ENCODE measurements at places on chromosomes 13 and 19.

DNA sequence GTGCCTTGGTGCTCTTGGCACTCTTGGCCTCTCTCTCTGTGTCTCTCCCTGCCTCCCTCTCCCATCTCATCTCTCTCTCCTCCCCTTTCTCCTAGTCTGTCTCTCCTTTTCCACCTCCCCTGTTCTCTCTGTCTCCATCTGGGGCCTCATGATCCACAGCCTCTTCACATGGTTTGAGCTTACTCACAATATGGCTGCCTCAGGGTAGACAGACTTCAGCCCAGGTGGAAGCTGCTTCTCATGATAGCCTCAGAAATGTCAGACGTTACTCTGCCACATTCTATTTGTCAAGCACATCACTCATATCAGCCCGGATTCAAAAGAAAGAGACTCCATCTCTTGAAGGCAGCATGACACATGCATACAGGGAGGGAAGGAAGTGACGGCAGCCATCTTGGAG lies 18.4 kb upstream of the S1PR4 start:
- DNase-seq: no peak

GRCh38 chr13:113915012-113915763 lies 51.3 kb upstream of the GAS6 start:
- DNase-seq: no peak

GRCh38 chr19:53333066-53333462 lies 485 bp upstream of the ZNF845 start:
- DNase-seq: no peak

DNA sequence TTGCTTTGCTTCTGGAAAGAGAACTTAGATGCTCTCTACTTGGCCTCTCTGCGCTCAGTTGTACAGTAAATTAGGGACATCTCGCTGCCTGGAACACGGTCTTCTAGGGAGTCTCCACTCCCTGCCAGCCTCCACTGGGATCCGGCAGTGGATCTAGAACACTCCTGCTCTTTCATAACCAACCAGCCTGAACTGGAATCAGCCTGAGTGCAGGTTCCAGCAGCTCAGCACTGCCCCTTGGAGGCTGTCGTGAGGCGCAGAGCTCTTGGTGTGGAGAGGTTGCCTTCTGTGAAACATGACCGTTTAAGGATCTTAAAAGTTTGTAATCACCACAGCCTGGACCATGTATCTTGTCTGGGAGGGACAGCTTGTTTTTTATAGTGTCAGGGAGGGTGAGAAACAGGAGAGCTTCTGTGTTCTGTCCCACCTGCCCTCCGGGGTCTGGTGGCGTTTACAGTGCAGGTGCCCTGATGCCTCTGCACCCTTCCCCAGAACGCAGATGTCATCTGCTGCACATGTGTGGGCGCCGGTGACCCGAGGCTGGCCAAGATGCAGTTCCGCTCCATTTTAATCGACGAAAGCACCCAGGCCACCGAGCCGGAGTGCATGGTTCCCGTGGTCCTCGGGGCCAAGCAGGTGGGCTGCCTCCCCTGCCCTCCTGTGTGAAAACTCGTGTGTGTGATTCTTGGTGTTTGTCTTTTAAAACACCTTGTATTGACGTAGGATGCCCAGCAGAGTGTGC lies 24.8 kb downstream of the UPF1 start:
- no peak for DNase-seq

- no peak for DNase-seq
Measured at GRCh38 chr19:18603958-18604819, 2.4 kb downstream of the CRLF1 start.

- DNase-seq: no peak
Measured at GRCh38 chr19:30314805-30315155, 57.4 kb upstream of the ZNF536 start.

- DNase-seq: no peak
Measured at GRCh38 chr13:48579165-48579918, 46.5 kb upstream of the RCBTB2 start.

- DNase-seq: no peak
Measured at GRCh38 chr13:79501538-79502232, 20.7 kb downstream of the NDFIP2 start.

DNA sequence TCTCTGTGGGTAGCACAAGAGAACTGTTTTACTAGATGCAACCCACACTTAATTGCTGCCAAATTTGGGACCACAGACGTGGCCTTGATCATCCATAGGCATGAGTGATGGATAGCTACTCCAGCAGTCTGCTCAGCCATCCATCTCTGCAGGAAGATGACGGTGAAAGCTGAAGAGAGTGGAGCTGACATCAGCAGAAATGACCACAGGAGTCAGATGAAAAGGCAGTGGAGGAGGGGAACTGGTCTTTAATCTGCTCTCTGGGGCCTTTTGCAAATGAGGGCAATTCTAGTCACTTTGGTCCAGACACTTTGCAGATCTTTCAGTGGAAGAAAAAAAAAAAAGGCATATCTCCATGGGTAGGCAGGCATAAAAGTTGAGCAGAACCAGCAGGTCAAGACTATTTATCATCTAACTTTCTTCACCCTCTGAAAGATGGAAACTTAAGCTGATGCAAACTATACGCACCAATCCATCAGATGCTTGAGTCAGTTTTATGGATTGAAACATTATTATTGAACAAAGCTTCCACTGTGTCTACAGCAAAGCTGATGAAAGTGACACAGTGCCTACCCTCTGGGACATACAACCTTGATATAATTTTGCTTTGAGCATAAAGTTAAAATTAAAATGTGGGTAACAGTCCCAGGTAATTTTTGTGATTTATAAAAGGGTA lies 281.6 kb upstream of the OBI1 start:
- DNase-seq: no peak

GRCh38 chr13:103605546-103606326 lies 539.5 kb upstream of the SLC10A2 start:
- no peak for DNase-seq

DNA sequence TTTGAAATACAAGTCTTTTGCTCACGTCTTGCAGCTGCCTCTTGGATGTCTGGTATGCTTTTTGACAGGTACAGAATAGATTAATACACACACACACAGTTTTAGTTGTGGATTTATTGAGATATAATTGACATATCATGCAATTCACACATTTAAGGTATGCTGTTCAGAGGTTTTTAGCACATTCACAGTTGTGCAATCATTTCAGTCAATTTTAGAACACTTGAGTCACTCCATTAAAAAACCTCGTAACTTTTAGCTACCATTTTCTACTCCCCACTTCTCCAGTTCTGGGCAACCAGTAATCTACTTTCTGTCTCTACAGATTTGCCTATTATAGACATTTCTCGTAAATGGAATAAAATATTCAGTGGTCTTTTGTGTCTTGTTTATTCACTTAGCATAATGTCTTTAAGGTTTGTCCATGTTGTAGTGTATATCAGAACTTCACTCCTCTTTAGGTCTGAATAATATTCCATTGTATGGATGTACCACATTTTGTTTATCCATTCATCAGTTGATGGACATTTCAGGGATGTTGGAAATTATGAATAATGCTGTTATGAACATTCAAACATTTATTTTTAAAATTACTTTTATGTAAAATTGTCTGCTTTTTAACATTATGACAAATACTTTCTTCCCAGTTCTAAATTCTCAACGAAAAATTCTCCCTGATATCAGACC lies 2.5 kb upstream of the ZMYM2 start:
- DNase-seq: no peak

GRCh38 chr13:53060840-53061490 lies 32.4 kb downstream of the OLFM4 start:
- DNase-seq: no peak

GRCh38 chr19:30653646-30654386 lies 281.6 kb downstream of the ZNF536 start:
- DNase-seq: no peak

DNA sequence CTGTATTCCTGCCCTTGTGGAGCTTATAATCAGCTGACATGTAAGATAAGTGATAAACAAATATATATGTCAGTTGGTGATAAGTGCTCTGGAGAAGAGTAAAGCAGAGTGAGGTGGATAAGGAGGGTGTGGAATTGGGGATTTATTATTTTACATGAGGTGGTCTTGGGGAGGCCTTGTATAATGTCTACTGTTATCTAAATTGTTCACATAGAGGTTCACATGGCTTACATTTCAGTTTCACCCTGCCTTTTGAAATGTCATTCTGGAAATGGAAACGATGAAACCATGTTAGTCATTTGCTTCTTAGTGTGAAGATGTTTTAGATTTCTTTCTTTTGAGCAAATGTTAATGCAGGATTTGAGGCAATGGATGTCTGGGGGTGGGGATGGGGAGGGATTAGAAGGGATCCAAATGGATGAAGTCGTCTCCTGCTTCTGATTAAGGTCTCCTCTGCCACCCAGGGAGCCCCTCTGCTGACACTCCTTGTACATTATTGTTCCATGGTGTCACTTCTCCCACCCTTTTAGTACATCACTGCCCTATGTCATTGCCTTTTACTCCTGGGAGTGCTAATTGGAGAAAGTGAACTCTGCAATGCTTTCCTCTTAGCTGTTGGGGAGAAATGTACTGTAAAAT lies 14.0 kb downstream of the B3GLCT start:
- no peak for DNase-seq

- DNase-seq: peak; percentile 14
Measured at GRCh38 chr19:47765523-47766358, 12.8 kb upstream of the SELENOW start.

DNA sequence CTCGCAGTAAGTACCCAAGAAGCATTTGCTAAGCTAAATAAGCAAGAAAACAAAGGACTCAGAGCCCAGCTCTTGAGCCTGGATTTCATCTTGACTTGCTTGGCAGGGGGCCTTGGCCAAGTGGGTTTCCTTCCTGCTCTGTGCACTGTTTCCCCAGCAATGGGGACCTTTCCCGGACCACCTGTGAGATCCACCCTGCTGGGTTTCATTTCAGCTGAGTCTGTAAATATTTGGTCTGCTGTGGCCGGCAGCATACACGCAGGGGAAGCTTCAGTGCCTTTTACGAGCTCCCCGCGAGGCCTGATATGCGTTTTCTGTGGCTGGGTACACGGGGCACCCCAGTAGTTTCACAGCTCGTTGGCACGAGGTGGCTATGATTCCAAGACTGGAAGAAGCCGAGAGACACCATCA lies 12.4 kb upstream of the TINCR start:
- DNase-seq: peak; percentile 35

- DNase-seq: no peak
Measured at GRCh38 chr13:24271231-24271600, 38.2 kb upstream of the C1QTNF9 start.

- no peak for DNase-seq
Measured at GRCh38 chr13:30943881-30944280, 11.4 kb downstream of the TEX26 start.

- no peak for DNase-seq
Measured at GRCh38 chr19:58252102-58252685, 23.5 kb downstream of the ZNF544 start.

DNA sequence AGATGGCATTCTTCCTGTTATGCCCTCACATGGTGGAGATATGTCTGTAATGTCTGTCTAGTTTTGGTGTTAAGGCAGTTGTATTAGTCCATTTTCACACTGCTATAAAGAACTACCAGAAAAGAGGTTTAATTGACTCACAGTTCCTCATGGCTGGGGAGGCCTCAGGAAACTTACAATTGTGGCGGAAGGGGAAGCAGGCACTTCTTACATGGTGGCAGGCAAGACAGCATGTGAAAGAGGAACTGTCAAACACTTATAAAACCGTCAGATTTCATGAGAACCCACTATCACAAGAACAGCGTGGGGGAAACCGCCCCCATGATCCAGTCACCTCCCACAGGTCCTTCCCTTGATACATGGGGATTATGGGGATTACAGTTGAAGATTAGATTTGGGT lies 3.2 kb downstream of the ZNF441 start:
- no peak for DNase-seq

DNA sequence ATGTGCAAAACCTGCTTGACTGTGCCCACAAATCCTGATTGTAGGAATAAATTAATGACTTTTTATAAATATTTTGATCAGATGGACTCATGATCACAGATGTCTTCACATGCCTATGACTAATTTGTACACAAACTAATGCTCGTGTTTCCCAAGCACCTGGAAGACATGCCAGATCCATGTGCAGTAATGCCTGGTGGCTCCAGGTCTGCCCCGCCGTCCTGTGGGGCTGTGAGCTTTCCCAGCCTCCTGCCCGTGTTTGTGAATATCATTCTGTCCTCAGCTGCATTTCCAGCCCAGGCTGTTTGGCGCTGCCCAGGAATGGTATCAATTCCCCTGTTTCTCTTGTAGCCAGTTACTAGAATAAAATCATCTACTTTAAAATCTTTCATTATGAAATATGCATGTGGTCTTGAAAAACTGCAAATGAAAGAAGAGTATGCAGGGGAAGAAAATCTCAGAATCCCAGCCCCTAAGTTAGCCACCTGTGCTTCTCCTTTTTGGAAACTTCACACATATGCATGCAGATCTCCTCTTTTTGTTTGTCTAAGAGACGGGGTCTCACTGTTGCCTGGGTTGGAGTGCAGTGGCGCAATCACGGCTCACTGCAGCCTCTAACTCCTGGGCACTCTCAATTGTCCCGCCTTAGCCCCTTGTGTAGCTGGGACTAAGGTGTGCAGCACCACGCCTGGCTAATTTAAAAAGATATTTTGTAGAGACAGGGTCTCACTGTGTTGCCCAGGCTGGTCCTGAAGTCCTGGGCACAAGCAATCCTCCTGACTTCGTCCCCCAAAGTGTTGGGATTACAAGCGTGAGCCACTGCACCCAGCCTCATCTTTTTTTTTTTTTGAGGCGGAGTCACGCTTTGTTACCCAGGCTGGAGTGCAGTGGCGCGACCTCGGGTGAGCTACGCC lies 6.2 kb downstream of the RPL28 start:
- no peak for DNase-seq

GRCh38 chr13:98768522-98768921 lies 16.1 kb upstream of the SLC15A1 start:
- DNase-seq: no peak

- DNase-seq: no peak
Measured at GRCh38 chr13:47206111-47206510, 309.3 kb upstream of the HTR2A start.

- no peak for DNase-seq
Measured at GRCh38 chr19:11073568-11073967, 15.7 kb upstream of the LDLR start.

GRCh38 chr19:4108767-4109625 lies 14.9 kb downstream of the MAP2K2 start:
- no peak for DNase-seq

DNA sequence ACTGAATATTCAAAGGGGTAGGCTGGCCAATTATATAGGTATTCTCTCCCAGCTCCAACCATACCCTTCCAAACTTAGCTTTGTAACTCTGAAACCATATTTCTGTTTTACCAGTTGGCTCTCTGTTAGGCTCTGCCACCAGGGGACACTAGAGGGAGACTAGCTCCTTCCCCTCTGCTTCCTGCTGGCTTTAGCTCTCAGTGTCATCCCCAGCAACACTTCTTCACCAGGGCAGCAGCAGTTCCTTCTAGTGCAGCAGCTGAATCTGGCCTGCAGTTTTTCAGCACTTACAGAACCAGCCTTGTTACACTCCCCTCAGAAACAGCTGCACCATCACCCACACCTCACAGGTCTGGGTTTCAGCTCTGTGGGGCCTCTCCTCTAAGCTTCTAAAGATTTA lies 51.0 kb upstream of the DOCK9 start:
- no peak for DNase-seq

DNA sequence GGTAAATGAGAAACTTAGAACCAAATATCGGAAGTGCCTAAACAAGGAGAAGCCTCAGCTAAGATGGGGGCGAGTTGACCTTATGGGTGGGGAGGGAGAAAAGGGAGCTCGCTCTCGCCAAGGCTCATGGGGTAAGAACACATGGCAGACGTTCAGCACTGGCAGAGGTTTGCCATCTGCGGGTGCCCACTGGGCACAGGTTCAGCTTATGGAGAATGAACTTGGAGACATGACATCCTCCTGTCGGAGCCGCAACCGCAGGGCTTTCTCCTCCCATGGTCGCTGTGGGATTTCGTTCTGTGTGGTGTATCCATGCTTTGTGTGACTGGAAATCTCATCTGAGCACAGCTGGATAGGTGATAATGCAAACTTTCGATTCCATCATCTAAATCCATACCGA lies 36.1 kb upstream of the PEPD start:
- DNase-seq: no peak

Measured in NCI-H2029 treated with DMSO at 0.1 percent for 48 hours (cell line).